ENCODE measurements at places on chromosomes 2 and 18.

- no peak for DNase-seq
Measured at GRCh38 chr18:60020107-60020925, 120.5 kb downstream of the PMAIP1 start.

GRCh38 chr2:35184471-35184870, 1171.1 kb upstream of the CRIM1 start:
- no peak for DNase-seq

- DNase-seq: no peak
Measured at GRCh38 chr2:66573416-66573815, 138.5 kb downstream of the MEIS1 start.

DNA sequence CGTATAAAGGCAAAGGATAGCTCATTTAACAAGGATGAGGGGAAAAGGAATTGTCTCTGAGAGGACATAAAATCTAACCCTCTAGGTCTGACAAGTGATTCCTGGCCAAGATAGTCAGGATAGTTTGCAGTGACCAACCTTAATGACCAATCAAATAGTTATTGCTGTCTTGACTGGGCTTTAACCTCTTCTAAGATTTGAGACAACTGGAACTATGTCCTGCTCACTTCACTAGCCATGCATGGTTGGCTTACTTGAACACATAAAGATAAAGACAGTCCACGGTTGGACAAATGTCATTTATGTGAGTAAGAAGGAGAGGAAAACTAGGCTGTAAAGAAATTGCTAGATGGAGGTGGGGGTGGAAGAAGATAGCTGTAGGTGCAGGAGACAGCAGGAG, 53.8 kb downstream of the SCN1A start:
- no peak for DNase-seq

GRCh38 chr2:10914272-10914693, 2.5 kb downstream of the KCNF1 start:
- peak; percentile 8 for DNase-seq

DNA sequence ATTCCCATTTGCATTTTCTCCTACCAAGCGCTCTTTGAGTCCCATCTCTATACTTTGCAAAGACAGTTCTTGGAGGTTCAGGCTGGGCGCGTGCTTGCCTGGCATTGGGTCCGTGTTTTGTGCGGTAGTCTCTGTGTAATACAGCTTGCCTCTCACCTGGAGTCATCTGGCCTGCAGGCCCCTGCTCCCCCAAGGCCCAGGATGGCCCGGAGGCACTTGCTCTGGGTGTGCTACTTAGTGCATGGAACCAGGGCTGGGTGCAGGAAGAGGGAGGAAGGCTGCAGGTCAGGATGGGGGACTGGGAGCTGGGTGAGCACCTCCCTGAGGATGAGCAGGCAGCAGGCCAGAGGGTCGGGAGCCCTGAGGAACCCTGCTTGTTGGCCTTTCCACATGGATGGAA, 220.9 kb downstream of the LDLRAD4 start:
- DNase-seq: no peak

DNA sequence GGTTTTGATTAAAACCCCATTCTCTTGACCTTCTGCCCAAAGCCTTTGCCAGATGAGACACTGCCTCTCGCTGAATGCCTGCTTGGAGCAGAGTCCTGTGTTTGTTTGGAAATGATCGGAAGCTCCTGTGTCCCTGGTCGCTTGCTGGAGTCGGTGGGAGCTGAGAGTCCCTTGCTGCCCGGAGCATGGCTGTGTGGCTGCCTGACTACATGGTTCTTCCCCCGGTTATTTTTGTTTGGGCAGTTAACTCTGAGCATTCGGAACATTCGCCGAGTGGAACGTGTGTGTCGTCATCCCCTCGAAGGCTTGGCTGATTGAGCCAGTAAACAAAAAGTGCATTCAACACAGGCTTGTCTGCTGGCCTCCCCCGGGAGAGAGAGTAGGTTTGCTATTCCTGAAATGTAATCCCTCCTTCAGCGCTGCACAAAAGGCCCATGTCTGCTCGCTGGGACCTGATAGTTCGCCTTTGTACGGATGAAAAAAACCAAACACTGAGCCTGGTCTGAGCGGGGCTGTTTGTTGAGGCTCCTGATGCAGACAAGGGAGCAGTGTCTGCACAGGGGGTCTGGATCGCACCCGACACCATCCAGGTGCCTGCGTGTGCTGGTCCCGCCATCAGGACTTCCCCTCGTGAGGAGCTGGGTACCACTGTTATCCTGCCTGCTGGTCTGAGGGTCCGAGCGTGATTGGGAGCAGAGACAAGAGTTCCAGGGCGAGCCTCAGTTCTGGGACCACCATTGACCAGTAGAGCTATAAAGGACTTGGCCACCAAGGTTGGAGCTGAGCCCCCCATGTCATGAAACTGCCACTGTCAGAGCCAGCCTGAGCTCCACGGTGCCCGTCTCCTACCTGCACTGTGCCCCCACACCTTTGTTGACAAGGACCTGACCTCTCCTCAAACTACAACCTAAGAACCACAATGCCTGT, 83.8 kb downstream of the AGAP1 start:
- DNase-seq: no peak

DNA sequence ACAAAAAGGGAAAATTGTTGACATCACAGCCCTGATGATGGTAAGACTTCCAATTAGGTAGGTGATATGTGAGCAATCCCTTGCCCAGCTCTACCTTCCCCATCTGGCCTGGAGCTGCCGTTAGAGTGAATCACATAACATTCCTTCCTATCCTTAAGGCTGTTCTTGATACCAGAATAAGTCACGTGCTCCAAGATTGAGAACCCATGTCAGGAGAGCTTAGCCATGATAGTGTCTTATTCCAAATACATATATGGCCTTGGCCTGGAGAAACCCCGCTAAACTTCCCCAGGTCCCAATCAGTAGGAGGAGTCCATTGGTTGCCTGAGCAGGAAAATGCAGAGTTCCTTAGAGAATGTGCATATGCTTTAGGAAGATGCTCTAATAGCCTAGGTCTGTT, 70.0 kb upstream of the ACVR2A start:
- no peak for DNase-seq

- DNase-seq: no peak
Measured at GRCh38 chr2:200089040-200089755, 133.8 kb downstream of the MAIP1 start.

DNA sequence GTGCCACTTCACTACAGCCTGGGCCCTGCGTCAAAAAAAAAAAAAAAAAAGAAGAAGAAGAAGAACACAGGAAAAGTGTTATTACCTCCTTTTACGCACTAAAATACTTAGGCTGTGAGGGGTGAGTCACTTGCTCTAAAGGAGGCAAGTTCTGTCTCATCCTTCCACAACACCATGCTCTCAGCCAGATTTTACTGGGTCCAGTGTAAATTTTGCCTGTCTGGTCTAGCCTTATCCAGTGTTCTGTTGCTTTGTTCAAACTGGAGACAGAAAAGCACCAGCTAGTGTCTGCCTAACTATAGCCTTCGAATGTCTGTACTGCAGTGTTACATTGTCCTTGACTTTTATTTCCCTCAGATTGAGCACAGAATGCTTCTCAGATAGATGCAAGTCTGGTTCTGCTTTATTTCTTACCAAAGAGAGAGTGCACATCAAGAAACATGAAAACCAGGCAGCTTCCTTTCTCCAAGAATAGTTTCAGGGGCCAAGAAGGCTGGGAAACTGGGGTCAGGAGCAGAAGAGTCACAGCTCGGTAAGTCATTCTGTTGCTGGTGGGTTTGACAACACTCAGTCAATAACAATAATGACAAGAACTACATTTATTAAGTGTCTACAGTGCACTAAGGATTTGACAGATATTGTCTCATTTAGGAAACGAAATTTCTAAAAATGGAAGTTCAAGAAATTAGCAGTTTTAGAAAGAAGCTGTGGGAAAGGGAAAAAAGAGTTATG, 3.1 kb upstream of the MSGN1 start:
- no peak for DNase-seq

GRCh38 chr2:218631837-218632236, 24.1 kb downstream of the PLCD4 start:
- DNase-seq: no peak

- DNase-seq: no peak
Measured at GRCh38 chr2:18545384-18545783, 15.1 kb downstream of the RDH14 start.

- DNase-seq: no peak
Measured at GRCh38 chr2:63053081-63053888, 2.7 kb downstream of the OTX1 start.

GRCh38 chr2:136402281-136402680, 284.3 kb upstream of the CXCR4 start:
- no peak for DNase-seq

- DNase-seq: no peak
Measured at GRCh38 chr2:173008786-173009185, 66.9 kb upstream of the MAP3K20 start.

GRCh38 chr2:209208211-209208610, 215.6 kb upstream of the MAP2 start:
- DNase-seq: peak; percentile 69

DNA sequence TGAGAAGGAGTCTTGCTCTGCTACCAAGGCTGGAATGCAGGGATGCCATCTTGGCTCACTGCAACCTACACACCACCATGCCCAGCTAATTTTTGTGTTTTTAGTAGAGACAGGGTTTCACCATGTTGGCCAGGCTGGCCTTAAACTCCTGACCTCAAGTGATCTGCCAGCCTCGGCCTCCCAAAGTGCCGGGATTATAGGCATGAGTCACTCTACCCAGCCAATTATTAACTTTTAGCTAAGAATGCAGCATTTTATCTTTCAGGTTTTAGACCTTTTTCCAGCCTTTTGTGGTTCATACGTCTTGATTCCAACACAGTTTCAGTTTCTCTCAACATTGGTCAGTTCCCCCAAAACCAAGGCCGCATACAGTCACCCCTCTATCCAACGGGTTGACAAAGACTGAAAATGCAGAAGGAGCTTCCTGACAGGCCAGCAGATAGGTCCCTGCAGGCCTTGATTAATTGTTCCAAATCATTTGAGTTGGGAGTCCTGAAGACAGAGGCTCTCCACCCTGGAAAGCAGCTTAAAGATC, 262.2 kb upstream of the KLHL29 start:
- no peak for DNase-seq

GRCh38 chr2:202818321-202818720, 53.2 kb downstream of the ICA1L start:
- peak; percentile 55 for DNase-seq

GRCh38 chr2:143732076-143732475, 602.9 kb downstream of the ARHGAP15 start:
- DNase-seq: no peak

DNA sequence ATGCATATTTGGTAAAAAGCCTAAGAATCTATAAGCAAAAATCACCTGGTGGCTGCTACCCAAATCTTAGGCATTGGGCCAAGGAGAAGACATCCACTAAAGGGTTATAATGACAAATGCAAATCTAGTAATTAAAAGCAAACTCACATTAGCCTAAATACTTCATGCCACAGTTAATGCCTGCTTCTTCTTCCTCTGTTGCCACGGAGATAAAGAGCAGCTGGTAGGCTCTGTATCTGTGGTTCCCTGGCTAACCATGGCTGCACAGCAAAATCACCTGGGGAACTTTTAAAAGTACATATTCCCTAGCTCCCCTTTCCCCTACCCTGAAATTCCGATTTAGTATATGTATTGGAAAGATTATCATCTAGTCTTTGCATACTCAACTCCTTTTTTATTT, 114.3 kb downstream of the LNPK start:
- no peak for DNase-seq

DNA sequence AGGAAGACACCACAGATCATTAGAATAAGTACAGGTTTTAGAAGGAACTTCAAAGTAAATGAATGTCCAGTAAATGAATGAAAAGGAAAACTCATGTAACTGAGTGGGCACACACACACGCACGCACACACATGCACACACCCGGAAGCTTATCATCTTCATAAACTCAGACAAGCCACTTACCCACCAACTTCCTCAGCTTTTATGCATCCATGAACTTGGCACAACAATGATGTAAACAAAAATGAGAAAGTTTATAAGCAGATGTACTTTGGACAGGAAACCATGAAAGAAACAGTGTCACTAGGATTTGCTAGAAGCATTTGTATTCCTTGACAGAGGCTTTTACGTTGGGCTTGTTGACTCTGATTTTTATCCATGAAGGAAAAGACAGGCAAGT, 23.2 kb downstream of the RNF152 start:
- DNase-seq: no peak

DNA sequence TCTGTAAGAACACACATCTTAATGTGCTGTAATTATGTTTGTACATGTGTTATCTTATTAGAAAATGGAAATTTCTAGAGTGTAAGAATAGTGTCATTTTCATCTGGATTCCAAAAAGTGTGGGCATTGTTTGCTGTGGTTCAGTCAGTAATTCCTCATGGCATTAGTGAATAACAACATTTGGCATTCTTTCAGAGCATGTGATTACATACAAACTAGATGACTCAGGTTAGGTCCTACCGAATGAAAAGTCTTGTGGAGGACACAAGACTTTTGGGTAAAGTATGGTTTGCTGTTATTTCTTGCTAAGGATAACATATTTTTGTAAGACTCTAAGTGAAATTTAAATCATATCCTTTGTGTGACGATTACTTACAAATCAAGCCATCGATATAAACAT, 593.1 kb upstream of the NRXN1 start:
- no peak for DNase-seq

GRCh38 chr2:126900646-126901319, 2.1 kb downstream of the TEX51 start:
- no peak for DNase-seq
